GM23338 (cell line): ENCODE measurements at places on chromosomes 3 and 15. TPM values are rescaled to one million over a fixed set of nuclear protein-coding genes. Genes with fewer than 3 reads are reported as not detected.

The SOX14 gene
- 0.39 TPM in 1 of 2 replicates, not detected in the other for polyA plus RNA-seq

The BSN gene
- 0.38 and 0.50 TPM in 2 replicates for polyA plus RNA-seq

The HERC2 gene
- 71.3 and 74.7 TPM in 2 replicates for polyA plus RNA-seq

The GOLGA8N gene
- polyA plus RNA-seq = 0.17 and 0.40 TPM in 2 replicates

The ATP13A5 gene
- not detected in 2 replicates for polyA plus RNA-seq

The DCBLD2 gene
- 24.0 and 25.9 TPM in 2 replicates for polyA plus RNA-seq

The GPR149 gene
- 0.11 TPM in 1 of 2 replicates, not detected in the other for polyA plus RNA-seq

The ACTC1 gene
- 35.9 and 38.3 TPM in 2 replicates for polyA plus RNA-seq

The WDR93 gene
- not detected in 2 replicates for polyA plus RNA-seq

The ALDH1A2 gene
- not detected in 2 replicates for polyA plus RNA-seq

The SLC22A13 gene
- polyA plus RNA-seq = 0.13 and 0.26 TPM in 2 replicates

The CNTN3 gene
- polyA plus RNA-seq = 0.05 and 0.19 TPM in 2 replicates

The GOLGA8R gene
- polyA plus RNA-seq = 0.27 TPM in 1 of 2 replicates, not detected in the other

The DIS3L gene
- 7.1 and 8.9 TPM in 2 replicates for polyA plus RNA-seq

The LRRC2 gene
- 4.0 and 6.5 TPM in 2 replicates for polyA plus RNA-seq

The GCSAM gene
- polyA plus RNA-seq = 0.73 and 0.86 TPM in 2 replicates

The GOLGA8J gene
- polyA plus RNA-seq = not detected in 2 replicates

The RBM15B gene
- polyA plus RNA-seq = 15.9 and 16.3 TPM in 2 replicates

The MYL3 gene
- 1.0 TPM in 1 of 2 replicates, not detected in the other for polyA plus RNA-seq

The ARGFX gene
- not detected in 2 replicates for polyA plus RNA-seq

The EFCC1 gene
- 0.10 TPM in 1 of 2 replicates, not detected in the other for polyA plus RNA-seq

The SATB1 gene
- polyA plus RNA-seq = 17.0 and 17.4 TPM in 2 replicates

The PRICKLE2 gene
- polyA plus RNA-seq = 0.80 and 1.1 TPM in 2 replicates

The LIPH gene
- polyA plus RNA-seq = 0.16 and 0.31 TPM in 2 replicates

The CAMKV gene
- polyA plus RNA-seq = 32.7 and 38.3 TPM in 2 replicates

The LRRC31 gene
- polyA plus RNA-seq = not detected in 2 replicates
